ENCODE measurements at places on chromosomes 2 and 18.
A peak's percentile ranks its signal among the peaks of the same experiment; 100 is the strongest.

DNA sequence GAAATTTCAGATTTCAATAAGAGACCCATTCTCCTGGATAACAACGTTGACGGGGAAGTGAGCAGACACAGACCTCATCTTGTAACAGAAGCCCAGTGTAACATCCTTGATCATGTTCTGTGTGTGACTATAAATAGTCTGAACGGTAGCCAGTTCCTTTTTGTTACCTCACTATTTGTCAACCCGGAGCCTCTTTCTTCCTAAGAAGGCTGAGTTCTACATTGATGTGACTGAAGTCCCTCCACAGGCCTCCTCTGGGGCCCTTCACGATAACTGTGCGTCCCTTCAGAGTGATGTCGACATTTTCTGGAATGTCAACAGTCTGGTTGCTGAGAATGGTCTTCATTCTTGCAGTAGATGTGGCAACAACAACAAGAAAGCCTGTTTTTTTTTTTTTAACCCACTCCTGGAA is 6.3 kb upstream of the PLEKHM3 start:
- DNase-seq, result no peak

DNA sequence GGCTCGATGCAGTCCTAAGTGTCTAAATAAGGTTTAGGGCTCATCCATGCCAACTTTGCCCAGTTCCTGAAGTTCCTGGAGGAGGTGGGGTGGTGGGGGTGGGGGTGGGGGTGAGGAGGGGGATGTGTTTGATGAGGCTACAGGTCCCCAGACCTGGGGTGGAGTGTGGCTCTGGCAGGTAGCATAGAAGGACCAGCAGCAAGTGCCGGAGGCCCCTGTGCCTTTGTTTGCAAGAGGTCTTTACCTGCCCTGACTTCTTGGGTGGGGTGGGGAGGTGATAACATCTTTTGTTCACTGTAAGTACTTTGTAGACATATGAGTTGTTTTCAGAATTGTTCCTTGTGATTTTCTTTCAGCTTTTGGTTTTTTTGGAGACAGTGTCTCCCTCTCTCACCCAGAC is 10.0 kb downstream of the SH3BP4 start:
- DNase-seq, result no peak

- no peak for DNase-seq
Observed at GRCh38 chr18:55261253-55261652, 302.0 kb upstream of the CCDC68 start.

- DNase-seq, result no peak
Observed at GRCh38 chr2:66830881-66831280, 396.0 kb downstream of the MEIS1 start.

DNA sequence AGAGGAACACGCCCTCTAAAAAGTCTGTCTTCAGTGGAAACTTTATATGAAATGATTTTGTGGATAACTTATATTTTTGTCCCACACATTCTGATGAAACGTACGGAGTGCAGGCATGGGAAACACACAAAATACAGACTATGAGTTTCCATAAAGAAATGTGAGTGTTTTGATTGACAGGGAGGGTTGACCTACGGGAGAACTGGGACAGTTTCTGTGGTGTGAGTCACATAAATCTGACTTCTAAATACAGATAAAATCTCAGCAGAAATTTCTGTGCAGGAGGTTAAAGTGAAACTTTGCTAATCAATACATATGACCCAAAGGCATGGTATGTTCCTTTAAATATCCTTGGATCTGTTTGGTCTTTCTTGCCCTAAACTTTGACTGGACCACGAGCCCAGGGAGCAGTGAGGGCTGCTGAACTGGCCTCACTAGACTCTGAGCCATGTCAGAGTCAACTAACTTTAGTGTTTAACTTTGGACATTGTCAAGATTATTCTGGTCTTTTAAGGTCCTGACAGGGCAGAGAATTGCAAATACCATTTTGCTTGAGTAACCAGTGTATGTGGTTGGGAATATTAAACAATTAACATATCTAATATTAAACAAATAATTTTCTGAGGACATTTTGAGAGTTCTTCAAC is 206.9 kb upstream of the LYPD1 start:
- DNase-seq, result no peak

GRCh38 chr18:74040008-74040407 is 107.6 kb downstream of the FBXO15 start:
- no peak for DNase-seq

GRCh38 chr2:120887741-120888231 is 152.1 kb downstream of the GLI2 start:
- DNase-seq, result no peak

DNA sequence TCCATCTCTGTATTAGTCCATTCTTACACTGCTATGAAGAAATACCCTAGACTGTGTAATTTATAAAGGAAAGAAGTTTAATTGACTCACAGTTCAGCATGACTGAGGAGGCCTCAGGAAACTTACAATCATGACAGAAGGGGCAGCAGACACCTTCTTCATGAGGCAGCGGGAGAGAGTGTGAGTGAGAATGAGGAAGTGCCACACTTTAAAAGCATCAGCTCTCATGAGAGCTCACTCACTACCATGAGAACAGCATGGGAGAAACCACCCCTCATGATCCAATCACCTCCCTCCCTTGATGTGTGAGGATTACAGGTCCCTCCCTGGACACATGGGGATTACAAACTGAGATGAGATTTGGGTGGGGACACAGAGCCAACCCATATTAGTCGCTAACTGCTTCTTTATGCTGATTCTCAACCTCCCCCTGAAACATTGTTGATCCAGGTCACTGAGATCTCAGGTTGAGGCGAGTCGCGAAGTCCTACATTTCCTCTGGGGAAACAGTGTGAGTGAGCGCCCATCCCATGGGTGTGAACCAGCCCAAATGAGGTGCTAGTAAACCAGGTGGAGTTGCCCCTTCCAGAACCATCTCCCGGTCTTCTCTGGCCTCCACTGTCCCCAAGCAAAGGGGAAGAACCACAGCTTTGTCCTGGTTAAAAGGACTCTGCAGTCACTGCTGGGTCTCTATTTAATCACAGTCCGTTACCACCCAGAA is 123.8 kb downstream of the CAPN13 start:
- DNase-seq, result peak; percentile 29

- DNase-seq, result no peak
Observed at GRCh38 chr2:25430556-25430955, 88.8 kb upstream of the DNMT3A start.

DNA sequence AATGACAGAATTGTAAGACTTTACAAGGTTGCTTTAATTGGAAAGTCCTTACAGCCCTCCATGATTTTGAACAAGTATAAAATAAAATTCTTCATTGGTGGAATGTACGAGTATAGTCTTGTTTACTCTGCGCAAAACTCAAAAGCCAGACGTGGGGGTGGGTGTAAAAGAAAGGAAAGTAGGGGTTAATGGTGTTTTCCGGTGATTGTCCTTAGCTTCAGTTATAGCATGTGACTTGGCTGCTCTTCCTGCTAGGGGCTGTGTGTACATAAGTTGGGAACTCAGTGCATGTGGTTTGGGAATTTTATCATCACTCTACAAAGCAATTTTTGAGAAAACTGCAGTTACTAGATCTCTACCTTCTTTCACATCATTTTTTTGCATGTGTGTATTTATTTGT is 82.4 kb upstream of the CAVIN2 start:
- no peak for DNase-seq

GRCh38 chr2:102238039-102238756 is 51.4 kb downstream of the IL1RL2 start:
- no peak for DNase-seq

GRCh38 chr2:67564076-67564475 is 166.9 kb downstream of the ETAA1 start:
- no peak for DNase-seq

DNA sequence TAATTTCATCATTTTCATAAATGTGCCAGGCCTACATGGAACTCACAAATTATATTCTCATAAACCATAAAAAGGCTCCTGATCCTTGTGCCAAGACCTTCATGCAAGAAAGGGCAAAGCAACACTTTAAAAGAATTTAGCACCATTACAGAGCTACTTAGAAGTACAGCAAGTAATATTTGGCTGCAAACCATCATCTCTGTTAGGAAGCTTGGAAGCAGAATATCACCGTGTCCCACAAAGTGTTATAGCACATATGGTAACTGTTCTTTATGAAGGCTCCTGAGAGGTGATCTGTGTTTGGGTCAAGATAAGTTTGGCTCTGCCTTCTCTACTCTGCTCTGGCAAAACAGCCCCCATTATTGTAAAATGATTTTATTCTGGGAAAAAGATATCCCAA is 59.7 kb upstream of the KCNJ3 start:
- DNase-seq, result no peak

DNA sequence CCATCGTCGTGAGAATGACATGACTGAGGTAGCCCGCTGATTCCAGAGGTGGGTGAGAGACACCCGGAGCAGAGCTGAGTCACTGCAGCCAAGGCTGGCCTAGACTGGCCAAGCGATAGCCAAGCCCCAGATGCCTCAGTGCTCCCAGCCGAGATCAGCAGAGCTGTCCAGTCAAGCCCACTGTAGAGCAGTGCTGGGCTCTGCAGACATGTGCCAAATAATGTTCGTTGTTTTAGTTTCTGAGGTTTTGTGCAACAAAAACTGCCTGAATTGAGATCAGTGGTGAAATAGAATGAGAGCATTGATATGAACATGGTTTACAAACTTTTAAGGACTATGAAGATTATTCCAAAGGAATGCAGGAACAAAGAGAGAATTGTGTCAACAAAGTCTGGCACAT is 42.1 kb downstream of the INSIG2 start:
- no peak for DNase-seq

GRCh38 chr18:60082282-60082681 is 182.5 kb downstream of the PMAIP1 start:
- no peak for DNase-seq

GRCh38 chr2:57407772-57408201 is 638.8 kb upstream of the VRK2 start:
- DNase-seq, result no peak

- no peak for DNase-seq
Observed at GRCh38 chr2:136114382-136114781, 3.6 kb downstream of the CXCR4 start.

- DNase-seq, result no peak
Observed at GRCh38 chr2:218877331-218877730, 3.3 kb upstream of the WNT10A start.

DNA sequence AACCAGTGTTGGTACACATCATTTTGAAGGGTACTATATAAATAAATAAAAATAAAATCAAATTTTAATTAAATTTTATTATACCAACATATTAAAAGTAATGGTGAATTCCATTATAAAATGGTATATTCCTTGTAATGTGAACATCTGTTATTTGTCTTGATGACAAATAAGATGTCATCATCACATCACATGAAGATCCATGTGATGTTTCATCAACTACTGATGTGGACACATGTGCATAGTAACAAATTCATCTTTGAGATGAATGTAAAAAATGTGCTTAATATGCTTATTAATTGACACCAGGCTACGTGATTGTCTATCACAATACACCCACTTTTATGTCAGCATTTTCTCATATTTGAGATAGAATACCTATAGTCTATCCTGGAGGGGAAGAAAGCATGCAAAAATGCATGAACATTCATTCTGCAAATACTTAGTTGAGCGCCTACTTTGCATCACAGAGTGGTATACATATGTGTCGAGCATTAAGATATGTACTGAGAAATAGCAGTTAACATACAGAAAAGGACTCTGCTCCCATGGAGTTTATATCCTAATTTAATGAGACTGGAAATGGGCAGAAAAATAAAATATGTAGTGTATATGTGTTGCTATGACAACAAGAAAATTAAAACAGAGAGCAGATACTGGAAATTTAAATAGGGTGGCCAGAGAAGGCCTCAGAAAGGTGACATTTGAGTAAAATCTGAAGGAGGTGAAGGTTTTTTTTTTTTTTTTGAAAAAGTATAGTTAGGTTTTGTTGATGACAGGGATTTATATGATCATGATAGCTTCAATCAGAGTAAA is 281.1 kb downstream of the ARHGAP15 start:
- no peak for DNase-seq

DNA sequence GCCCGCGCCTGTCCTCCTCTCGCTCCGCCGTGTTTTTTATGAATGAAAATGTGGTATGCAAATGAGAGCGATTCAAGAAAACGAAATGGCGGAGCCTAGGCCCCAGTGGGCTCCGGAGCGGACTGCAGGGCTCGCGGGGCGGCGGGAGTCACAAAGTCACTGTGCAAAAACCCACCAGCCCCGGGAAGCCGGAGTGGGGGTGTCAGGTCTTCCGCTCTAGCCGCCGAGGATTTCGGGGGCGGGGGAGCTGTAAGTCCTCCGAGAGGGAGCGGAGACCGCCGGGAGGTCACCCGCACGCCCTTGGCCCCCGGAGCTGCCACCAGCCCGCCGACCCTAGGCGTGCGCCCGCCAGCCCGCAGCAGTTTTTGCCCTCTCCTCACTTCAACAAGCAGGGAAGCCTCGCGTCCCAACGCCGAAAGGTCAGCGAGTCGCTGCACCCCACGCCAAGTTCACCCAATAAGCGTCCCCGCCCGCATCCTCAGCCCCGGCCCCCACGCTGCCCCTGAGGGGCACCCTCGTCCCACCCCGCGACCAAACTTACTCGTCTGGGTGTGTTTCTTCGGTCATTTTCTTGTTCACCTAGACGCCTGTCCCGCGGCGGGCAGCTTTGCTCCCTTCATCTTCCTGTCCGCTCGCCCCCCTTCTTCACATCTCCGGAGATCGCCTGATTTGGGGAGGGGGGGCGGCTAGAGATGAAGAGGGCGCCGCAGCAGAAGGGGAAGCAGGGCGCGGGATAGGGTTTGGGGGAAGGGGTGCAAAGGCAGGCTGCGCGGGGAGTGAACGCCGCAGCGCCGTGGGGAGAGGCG is 775 bp downstream of the SPRED2 start:
- peak; percentile 28 for DNase-seq

DNA sequence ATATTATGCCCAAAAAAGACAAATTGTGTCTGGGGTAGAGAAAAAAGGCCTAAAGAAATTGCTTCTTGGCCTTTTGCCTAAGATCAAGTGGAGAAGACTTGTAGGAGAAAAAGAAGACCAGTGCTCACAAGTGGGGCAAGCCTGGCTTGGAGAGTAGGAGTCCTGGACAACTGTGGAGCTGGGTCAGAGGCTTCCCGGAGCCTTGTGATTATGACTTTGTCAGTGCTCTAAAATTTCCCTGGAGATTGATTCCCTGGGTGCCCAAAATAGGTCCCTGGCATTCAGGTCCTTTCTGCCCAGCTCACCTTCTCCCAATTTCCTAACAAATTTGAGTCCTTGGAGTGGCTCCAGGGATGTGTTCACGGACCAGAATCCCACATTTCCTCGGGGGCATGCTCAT is 787 bp upstream of the TRIM54 start:
- DNase-seq, result no peak

GRCh38 chr18:21230436-21230835 is 11.6 kb upstream of the GREB1L start:
- DNase-seq, result no peak

DNA sequence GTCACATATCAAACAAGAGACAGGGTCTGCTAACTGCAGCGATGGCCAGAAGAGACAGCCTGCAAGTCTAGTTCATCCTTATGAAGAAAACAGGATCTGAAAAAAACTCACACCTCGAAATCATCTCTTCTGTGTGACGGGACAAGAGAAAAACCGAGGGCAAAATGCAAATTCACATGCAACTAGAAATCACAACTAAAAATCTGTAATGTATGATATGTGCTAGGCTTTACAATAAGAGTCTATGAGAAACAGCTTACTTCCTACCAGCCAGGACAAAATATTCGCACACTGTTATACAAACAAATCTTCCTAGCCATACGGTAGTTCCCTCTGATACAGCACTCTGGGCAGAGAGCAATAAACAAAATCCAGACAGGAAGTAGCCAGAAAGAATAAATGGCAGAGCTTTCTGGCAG is 48.8 kb downstream of the ANKRD44 start:
- DNase-seq, result no peak

- DNase-seq, result no peak
Observed at GRCh38 chr2:227829337-227829736, 15.7 kb downstream of the CCL20 start.

Measured in GDM1 (cell line).